Cerebellar nuclear complex (tissue), 1 donor: ENCODE measurements at places on chromosomes 1 and 21.

DNA sequence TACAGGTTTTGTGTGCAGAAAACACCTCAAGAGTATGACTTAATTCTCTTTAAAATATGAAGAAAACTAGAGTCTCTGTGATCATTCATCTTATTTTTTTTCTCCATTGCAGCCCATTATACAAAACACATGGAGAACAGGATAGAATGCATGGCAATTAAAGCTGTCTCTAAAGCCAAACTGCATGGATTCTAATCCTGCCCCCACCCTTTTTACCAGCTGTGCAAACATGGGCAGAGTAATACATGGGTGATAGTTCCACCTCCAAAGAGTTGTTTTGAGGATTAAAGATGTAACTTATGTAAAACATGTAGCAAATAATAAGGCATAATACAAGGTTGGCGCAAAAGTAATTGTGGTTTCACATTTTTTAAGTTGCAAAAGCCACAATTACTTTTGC lies 114.4 kb downstream of the CLEC20A start:
- DNase-seq = no peak

DNA sequence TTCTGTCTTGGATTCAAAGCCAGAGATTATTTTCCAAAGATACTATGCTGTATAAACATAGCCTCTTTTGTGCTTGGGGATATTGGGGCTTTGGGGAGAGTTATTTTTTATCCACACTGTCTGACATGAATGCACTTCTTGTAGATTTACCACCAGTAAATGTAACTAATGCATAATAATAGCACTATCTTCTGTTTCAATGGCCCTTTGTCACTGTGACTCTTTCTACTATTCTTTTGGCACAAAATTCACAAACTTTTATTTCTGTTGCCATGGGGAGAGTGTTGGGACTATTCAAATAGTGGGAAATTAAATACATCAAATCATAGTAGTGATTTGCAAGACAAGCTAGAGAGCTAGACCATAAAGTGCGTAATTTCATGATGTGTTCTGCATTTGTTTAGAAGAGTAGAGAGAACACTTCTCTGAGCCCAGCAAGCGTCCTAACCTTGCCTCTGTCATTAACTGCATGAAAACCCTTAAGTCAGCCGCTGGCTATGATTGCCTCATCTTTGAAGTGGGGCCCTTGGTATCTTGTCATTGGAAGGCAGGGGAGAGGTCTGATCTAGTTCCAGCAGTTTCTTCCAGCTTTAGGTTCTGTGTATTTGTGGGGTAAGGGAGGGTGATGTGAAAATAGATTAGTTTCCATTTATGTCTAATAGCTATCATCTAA lies 154.4 kb downstream of the HHAT start:
- DNase-seq = no peak

DNA sequence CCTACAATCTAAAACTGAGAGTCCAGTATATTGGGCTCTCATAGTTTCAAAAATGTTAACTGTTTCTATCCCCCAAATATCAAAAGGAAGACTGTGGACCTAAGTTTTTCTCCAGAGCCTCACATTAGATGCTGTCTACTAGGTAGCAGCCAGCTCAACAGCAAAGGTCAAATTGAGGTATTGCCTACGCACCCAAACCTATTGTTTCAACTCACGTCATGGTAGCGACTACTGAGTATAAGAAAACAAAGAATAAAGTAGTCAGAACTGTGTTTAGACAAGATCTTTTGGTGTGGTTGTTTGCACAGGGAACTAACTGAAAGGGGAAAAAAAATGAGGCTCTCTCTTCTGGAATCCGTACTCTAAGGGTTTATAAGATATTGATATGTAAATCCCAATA lies 173.2 kb downstream of the LBR start:
- DNase-seq = no peak

DNA sequence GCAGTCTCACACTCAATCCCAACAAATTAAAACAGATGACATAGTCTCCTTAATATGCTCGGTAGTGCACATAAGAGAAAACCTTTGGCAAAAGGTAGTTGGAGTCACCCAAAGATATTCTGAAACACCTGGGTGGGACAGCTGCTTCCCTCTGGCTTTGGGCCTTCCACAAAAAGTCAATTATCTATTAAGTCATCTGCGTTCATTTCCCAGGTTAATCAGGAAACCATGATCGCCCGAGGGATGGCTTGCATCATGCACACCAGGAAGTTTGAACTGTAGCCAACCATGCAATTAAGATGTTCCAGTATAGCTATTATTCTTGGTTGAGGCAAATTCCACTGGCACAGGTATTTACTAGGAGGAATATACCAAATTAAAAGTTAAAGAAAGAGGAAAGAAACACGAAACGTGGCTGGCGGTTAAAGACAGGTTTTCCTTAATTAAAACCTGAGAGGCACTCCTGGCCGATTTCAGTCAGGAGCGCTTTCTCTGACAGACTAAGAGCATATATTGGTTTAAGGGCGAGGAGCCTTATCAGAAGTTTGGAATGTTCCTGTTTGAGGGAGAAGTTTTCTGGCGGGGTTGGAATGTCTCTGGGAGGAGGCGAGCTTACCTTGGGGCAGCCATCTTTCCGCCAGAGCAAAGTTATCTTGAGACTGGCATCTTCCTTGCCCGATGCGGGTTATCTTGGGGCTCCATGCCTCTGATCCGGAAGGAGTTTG lies 19.9 kb downstream of the CLDN17 start:
- DNase-seq = no peak

DNA sequence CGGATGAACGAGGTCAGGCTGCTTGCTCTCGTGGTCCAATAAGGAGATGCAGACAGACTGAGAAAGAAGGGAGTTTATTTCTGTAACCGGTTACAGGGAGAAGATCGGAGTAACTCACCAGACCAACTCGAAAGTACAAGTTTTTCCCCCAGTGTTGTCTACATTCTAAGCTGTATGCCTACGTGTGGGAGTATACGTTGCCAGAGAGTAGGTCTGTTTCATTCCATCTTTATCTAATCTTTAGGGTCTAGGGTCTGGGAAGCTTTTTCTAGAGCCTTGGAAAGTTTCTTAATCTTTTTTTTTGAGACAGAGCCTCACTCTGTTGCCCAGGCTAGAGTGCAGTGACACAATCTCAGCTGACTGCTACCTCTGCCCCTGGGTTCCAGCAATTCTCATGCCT lies 4.7 kb upstream of the PADI1 start:
- no peak for DNase-seq

DNA sequence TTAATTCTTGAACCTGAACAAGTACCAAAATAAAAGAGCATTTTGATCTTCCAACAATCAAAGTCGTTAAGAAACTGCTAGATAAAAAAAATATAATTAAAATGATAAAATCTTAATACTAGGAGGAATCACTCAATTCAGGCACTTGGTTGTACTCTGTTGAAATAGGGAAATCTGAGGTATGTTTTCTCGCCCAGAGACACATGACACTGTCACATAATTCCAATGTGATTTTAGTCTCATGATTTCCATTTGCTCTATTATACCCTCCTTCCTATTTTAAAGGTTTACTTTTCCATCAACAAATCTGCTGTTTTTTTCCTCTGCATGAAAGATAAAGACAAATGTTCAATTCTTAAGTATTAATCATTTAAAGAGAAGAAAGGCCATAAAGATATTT lies 97.6 kb downstream of the ZZZ3 start:
- DNase-seq = no peak

DNA sequence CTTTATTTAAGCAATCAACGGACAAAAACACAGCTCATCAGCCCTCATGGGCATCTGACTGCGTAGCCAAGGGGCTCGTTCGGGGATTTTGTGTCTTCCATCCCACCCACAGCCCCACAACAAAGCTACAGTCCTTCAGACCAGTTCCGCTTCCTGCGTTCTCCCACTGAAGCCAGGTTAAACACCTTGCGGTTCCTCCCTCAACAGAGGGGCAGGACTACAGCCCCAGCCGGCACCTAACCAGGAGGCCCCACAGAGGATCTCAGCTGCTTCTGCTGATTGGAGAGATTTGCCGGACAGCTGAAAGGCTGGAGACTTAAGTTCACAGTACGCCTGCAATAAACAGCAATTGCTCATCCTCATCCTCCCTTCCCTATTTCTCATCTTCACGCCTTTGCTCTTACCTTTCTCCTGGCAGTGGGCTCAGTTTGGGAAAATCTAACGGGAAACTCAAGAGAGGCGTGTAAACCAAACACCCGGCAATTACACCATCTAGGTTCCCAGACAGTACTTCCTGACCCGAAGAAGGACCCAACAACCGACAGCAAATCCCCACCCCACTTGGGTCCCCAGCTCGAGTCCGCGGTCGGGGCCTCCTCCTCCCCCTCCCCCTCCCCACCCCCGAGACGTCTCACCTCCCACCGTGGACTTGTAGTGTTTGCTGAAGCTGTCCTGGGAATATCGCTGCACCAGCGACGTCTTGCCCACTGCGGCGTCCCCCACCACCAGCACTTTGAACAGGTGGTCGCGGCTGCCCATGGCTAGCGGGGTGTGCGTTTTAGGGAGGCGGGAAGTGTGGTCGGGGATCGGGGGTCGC lies 876 bp downstream of the RAB29 start:
- no peak for DNase-seq

GRCh38 chr1:83882906-83883305 lies 116.0 kb downstream of the TTLL7 start:
- DNase-seq = no peak

- DNase-seq = peak; percentile 29
Measured at GRCh38 chr21:43929217-43929971, 64.4 kb downstream of the AGPAT3 start.

DNA sequence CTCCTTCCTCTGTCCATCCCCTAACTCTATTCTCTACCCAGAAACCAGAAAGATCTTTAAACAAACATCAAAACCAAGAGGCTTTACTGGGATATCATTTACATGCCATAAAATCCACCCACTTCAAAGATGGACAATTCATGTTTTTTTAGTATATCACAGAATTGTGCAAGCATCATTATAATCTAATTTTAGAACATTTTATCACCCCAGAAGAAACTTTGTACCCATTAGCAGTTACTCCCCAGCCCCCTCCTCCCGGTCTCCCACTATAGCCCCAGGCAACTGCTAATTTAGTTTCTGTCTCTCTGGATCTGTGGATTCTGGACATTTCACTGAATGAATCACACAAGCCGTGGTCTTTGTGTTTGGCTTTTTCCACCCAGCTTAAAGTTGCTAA lies 4.8 kb upstream of the SELENON start:
- no peak for DNase-seq

GRCh38 chr21:28580585-28580984 lies 412.1 kb downstream of the LTN1 start:
- no peak for DNase-seq

GRCh38 chr1:17596651-17597509 lies 57.4 kb downstream of the ARHGEF10L start:
- DNase-seq = no peak

DNA sequence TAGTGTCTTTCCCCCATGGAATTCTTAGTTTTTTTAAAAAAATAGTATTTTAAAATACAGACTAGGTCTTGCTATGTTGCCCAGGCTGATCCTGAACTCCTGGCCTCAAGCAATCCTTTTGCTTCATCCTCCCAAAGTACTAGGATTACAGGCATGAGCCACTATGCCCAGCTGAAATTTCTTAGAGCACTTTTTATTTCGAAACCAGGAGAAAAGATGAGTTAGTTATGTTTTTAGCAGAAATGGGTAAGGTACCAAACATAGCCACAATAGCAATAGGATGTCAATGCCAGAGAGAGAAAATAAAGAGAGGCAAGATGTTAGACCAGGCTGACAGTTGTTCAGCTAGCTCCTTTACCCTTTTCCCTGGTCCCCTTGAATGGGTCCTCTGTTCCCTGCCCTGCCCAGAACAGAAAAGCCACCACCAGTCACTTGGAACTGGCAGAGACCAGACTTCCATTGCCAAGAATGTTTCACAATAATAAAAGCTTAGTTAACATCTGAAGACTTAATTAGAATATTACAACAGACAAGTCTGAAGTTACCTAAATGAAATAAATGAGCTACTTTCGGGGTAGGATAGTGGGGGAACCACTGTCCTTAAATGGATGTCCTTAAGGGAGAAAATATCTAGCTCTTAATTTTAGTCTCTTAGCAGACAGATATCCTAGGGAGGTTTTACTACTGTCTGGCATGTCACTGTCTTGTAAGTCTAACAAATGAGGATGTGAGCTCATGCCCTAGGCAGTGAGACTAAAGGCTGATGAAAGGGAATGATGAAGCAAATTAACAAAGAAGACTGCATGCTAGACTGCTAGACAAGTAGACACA lies 54.3 kb downstream of the ABL2 start:
- DNase-seq = no peak

DNA sequence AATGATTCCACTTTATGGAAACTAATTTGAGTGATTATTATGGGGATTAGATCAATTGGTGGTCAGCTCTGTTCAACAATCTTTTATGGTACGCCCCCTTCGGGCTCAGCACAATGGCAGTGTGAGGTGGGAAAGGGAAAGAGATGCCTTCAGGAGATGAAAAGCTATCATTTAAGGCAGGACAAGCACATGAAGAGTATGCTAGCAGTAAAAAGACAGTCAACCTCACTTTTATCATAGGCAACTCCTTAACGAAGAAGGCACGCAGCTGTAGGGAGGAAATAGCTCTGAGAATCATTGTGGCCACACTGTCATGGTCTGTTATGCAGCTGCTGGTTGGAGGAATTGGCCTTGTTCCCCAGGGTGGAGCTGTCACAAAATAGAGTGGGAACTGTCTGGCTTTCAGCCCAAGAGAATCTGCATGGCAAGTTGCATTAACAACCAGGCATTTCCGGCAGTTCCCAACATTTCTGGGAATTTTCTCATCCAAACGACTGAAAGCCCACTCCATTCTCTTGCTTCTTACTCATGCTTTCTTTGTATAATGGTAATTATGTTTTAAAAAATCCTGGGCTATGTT lies 54.4 kb upstream of the BCL10 start:
- DNase-seq = no peak

- no peak for DNase-seq
Measured at GRCh38 chr1:78641558-78641957, 8.1 kb upstream of the IFI44 start.

DNA sequence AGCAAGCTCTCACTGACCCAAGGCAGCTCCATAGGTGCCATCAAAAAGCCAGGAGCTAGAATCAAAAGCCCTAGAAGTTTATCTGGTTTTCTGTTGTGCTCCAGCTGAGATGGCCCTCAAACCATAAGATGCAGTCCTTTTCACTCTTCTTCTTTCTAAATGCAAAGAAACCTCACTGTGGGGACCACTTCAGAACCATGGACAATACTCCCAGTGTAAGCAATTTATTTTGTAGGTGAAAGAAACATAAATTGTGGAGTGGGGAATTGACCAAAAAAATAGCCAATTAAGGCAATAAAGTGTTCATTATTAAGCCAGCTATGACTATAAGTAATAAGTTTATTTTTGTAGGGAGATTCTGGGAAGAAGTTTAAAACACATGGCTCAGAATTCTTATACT lies 1399.9 kb downstream of the PLA2G4A start:
- no peak for DNase-seq

- no peak for DNase-seq
Measured at GRCh38 chr1:115833856-115834255, 7.1 kb downstream of the NHLH2 start.

- no peak for DNase-seq
Measured at GRCh38 chr1:181318022-181318857, 165.1 kb upstream of the CACNA1E start.
